ENCODE measurements at places on chromosomes 12 and 14. TPM values are rescaled to one million over a fixed set of nuclear protein-coding genes. Genes with fewer than 3 reads are reported as not detected.

The SOAT2 gene
- polyA plus RNA-seq: 0.20 TPM

The TOMM20L gene
- 0.55 TPM for polyA plus RNA-seq

The CTSG gene
- 2.4 TPM for polyA plus RNA-seq

The B3GNT4 gene
- 0.17 TPM for polyA plus RNA-seq

The ADAMTS20 gene
- 0.05 TPM for polyA plus RNA-seq

The RPGRIP1 gene
- 0.86 TPM for polyA plus RNA-seq

The SERPINA4 gene
- polyA plus RNA-seq: not detected

The CEP290 gene
- 19.9 TPM for polyA plus RNA-seq

The FBXO21 gene
- 25.7 TPM for polyA plus RNA-seq

The ZNF219 gene
- 12.2 TPM for polyA plus RNA-seq

The AMHR2 gene
- not detected for polyA plus RNA-seq

The PRB2 gene
- not detected for polyA plus RNA-seq

The MPHOSPH9 gene
- 16.9 TPM for polyA plus RNA-seq

Measured in muscle of arm (tissue), 14 donors.